ENCODE measurements at places on chromosomes 6 and 20.
A peak's percentile ranks its signal among the peaks of the same experiment; 100 is the strongest.

DNA sequence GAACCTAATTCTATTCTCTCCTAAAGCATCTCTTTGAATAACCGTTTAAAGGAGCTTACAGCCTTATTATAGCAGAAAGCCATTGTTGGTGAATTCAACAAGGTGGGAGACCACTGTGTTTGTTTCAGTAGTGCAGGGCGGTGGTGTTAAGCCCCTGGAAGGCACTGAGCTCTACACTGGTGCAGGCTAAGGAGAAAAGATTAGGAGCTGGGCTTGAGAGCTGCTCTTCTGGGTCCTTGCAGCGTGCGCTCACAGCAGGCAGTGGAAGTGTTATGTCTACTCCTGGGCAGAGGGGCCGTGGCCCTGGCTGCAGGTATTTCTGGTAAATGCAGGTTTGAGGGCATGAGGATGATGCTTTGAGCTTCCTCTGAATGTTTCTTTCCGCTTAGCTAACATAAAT lies 361.2 kb downstream of the RNF144B start:
- DNase-seq, result no peak

DNA sequence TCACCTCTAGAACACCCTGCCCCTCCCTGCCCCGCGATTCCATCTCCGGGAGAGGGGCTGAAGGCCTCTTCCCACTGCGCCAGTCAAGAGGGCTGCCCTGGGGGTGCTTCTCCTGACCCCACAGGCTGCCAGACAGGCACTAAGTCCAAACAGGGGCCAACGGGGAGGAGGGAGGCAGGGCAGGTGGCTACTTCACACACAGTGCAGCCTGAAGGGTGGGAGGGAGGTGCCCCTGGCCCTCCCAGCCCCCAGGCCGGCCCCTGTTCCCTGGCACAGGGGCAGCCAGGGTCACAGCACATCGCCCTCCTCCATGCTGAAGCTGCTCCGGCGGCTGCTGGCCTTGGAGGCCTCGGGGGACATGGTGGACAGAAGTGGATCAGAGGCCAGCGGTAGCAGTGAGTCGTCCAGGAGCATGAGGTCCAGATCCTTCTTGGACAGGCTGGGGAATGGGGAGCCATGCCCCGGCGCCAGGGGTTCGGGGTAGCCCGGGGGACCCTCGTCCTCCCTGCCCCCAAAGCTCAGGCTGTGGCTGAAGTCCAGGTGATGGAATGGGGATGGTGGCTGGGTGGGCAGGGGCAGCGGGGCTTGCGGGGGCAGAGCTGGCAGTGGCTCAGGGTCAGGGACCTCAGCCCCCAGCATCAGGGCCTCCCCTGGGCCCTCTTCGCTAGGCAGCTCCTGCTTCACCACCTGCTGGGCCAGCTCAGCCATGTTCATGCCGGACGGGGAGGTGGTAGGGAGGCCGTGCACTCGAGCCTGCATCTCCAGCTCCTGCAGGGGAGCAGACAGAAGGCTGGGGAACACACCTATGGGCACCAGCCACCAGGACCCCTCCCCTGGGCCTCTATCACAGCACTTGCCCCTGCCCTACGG lies 46.3 kb downstream of the MDFI start:
- DNase-seq, result no peak

GRCh38 chr6:139588076-139588639 lies 213.7 kb upstream of the CITED2 start:
- DNase-seq, result no peak

DNA sequence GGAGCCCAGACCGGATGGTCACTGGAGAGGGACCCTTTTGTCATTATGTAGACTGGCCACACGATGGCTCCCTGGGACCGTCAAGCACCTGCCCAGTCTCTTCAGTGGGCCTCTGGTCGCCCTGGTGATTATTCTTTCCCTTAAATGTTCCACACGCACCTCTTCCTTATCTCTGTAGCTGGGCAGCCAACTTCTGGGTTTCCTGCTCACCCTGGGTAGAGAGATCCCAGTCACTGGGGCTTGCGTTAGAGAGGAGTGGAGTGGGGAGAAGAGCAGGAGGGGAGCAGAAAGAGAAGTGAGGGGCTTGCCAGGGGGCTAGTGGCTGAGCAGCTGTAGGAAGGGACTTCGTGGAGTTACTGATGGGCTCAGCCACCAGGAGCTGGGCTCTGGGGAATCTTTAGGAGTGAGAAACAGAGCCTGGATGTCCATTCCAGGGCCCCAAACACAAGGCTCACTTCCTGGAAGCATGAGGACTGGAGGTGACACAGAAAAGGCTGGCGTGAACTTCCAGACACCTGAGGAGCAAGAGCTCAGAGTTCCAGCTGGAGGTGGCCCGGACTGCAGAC lies 150.1 kb downstream of the DHX35 start:
- peak; percentile 4 for DNase-seq

DNA sequence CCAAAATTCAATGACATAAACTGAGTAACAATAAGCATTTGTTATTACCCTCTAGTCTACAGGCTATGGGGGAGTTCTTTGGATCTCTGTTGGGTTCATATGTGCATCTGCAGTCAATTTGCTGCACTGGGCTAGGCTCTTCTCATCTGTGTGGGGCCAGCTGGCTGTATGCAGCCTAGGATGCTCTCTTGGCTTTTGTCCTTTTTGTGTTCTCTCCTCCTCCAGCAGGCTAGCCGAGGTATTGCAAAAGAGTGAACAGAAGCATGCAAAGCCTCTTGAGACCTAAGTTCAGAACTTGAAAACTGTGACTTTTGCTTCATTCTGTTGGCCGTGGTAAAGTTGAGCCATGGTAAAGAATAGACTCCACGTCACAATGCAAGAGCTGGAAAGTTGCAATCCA lies 62.8 kb upstream of the FOXO3 start:
- DNase-seq, result no peak

GRCh38 chr6:134080171-134080795 lies 27.9 kb upstream of the SLC2A12 start:
- DNase-seq, result no peak

- no peak for DNase-seq
These were observed 11.6 kb downstream of the PLN start for GRCh38 chr6:118559659-118560058.

GRCh38 chr6:117227245-117227962 lies 38.0 kb upstream of the VGLL2 start:
- no peak for DNase-seq

DNA sequence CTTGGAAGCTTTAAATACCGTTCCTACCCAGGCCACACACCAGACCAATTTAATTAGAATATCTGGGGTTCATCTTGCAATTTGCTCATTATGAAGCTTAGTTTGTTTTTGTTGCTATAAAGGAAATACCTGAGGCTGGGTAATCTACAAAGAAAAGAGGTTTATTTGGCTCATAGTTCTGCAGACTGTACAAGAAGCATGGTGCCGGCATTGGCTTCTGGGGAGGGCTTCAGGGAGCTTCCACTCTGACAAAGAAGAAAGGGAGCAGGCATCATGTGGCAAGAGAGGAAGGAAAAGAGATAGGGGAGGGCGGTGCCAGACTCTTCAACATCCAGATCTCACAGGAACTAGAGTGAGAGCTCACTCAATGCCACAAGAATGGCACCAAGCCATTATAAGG lies 73.6 kb downstream of the RNF182 start:
- no peak for DNase-seq

DNA sequence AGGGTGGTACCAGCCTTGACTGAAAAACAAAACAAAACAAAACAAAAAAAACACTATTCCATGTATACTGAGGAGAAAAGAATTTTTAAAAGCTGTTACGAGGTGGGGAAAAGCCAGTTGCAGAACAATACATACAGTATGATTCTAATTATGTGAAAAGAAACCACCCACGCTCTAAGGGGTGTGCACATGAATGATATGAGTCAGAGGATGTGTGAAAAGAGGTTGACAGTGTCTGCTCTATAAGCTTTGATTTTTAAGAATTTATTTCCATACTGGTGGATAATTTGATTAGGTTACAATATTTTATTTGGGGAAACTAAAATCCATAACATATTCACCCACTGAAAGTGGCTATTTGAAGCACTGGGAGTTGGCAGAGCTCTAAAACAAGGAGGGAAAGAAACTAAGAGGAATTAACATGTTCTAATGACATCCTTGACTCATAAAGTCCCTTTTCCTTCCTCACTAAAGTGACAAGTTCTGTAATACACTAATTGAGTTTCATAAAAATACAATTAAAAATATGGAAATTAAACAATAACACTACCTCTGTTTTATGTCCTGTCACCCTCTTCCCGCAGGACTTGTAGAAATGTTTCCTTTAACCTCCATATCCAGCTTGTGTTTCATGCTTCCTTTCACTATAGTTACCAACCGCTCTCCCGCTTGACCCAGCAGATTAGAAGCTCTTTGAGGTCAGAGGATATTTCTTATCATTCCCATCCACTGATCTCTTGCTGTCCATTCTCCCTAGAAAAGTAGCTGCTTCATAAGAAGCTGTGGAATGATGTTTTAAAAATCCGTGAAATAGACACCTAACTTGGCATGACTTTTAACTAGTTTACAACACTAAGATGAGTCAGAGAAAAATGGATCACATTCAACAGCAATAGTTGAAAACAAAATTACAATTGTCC lies 118.6 kb upstream of the CCDC28A start:
- no peak for DNase-seq

GRCh38 chr6:90109141-90109540 lies 187.5 kb downstream of the BACH2 start:
- no peak for DNase-seq

DNA sequence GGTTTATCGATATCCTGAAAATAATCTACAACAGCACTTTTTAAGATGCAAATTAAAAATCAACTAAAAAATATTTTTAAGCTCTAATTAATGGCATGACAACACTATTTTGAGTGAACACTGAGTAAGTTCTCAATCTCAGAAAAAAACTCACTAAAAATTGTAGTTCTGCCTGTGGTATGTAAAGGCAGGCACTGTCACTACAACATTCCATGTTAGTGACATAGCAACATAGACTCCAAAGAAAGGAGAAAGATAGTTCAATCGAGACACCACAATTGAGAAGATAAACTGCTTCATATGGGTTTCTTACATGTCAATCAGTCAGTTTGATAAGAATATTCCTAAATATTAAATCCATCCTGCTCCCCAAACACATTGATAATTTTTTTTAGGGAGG lies 38.0 kb downstream of the COL12A1 start:
- no peak for DNase-seq

DNA sequence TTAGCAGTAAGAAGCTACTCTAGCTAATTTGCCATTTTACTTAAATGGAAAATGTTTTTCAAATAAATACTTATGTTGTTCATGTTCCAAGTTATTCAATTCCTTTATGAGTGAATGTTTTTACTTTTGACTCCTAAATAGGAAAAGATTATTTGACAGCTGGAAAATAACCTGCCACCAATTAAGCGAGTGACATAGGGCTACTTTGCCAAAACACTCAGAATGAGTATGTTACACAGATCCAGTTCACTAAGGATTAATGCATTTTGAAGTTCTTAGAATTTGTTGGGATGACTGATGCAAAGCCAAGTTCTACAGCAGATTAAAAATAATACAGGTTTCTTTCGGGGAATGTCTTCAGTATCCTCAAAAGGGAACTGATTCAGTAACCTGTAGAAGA lies 144.4 kb downstream of the ADGRG6 start:
- DNase-seq, result no peak

GRCh38 chr20:7984192-7984591 lies 35.4 kb downstream of the TMX4 start:
- DNase-seq, result no peak

DNA sequence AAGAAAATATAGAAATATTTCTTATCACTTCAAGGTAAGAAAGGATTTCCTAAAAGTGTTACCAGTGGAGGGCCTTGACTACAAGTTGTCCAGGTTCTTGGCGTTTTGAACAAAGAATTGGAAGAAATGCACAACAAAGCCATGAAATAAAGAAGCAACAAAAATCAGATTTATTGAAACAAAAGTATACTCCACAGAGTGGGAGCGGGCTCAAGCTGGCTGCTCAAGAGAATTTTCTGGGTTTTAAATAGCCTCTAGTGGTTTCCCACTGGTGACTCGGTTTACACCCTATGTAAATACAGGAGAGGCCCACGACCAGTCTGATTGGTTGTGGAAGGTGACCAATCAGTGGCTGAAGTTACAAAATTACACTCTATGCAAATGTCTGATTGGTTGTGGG lies 64.2 kb downstream of the SAMD3 start:
- no peak for DNase-seq

DNA sequence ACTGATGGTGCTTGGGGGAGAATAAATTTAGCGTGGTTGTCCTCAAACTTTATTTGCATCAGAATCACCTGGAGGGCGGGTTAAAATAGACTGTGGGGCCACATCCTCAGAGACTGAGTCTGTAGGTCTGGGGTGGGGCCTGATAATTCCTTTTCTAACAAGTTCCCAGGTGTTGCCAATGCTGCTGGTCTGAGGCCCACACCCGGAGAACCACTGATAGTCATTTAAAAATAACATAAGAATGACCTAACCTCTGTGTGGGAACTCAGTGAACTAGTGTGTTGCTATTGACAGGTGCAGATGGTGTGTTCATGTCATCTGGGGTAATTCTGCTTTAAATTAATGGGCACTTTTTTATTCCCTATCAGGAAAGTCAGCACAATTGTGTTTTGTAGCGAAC lies 64.8 kb downstream of the RTN4IP1 start:
- DNase-seq, result no peak

DNA sequence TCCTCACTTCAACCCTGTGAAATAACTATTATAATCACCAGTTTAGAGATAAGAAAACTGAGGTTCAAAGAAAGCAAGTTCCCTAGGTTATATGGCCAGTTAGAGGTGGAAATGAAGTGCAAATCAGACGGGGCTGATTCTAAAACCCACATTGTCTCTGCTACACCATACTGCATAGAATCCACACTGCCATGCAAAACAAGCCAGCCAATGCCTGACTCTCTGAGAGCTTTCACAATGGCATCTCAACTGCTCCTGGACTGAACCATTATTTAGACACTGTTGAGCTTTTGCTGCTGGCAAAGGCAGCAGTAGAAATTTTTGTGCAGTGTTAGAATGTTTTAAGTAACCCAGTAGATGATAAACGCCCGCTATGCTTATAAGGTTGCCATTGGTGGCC lies 195.2 kb upstream of the CNR1 start:
- no peak for DNase-seq

- no peak for DNase-seq
These were observed 632 bp downstream of the PRKN start for GRCh38 chr6:162726947-162727321.

- no peak for DNase-seq
These were observed 1110.3 kb upstream of the MAP3K7 start for GRCh38 chr6:91697010-91697695.

DNA sequence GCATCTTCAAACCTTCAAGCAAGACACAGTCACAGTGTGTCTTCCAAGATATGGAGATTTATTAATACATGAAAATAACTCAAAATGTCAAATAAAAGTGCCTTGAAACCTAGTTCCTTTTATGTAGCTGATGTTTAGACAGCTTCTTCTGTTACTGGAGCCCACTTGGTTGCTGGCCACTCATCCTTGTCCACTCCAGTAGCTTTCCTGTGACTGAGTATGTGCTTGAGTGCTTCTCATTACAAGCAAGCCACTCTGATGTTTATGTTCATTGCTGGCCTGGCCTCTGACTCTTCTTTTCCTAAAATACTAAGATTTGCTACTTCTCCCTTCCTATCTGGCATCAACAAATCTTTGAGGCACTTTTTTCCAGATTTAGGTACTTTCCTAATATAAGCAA lies 545.2 kb upstream of the MAN1A1 start:
- no peak for DNase-seq

GRCh38 chr20:41654884-41655283 lies 36.7 kb upstream of the CHD6 start:
- no peak for DNase-seq

GRCh38 chr6:34385793-34386195 lies 6.7 kb downstream of the NUDT3 start:
- no peak for DNase-seq

- no peak for DNase-seq
These were observed 182.0 kb upstream of the JAG1 start for GRCh38 chr20:10855778-10856177.

GRCh38 chr6:156021746-156022396 lies 566.2 kb upstream of the NOX3 start:
- DNase-seq, result no peak

Measured in caudate nucleus (tissue), 63 donors.